Substantia nigra (tissue), 51 donors: ENCODE measurements at places on chromosomes 7 and 10.

DNA sequence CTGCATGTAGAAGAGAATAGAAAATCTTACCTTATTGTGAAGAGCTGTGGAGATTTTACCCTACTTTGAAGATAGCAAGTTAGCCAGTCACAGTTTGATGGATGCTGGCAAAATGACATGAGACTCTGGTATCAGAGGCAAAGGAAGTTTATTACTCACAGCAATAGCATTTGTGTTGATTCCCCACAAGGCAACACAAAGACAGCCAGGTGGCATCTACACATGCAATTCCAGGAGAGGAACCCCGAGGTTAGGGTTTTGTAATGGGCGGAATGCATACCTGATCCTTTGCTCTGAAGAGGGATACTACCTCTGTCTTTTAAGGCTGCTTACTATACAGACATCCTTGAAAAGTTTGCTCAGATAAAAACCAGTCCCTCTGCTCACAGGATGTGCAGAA lies 59.5 kb downstream of the AHR start:
- no peak for DNase-seq

DNA sequence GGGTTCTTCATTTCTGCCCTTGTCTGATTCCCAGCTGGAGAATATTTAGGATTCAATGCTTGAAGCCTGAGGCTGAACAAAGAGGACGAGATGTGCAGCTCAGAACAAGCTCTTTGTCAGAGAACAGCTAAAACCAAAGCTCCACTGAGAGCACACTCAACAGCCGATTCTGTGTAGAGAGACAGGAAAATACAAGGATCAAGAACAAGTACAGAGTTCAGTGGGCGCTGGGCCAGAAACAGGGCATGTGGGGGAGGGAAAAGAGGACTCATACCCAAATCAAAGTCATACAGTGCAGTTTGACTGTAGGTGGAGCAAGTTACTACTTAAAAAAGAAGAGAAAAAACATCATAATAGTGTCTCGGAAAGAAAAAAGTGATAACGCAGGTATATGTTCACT lies at the start of gene AGMO:
AGMO (minus strand) TSS at position 181 of the 400 bp plus-strand sequence.
- peak; percentile 22 for DNase-seq

DNA sequence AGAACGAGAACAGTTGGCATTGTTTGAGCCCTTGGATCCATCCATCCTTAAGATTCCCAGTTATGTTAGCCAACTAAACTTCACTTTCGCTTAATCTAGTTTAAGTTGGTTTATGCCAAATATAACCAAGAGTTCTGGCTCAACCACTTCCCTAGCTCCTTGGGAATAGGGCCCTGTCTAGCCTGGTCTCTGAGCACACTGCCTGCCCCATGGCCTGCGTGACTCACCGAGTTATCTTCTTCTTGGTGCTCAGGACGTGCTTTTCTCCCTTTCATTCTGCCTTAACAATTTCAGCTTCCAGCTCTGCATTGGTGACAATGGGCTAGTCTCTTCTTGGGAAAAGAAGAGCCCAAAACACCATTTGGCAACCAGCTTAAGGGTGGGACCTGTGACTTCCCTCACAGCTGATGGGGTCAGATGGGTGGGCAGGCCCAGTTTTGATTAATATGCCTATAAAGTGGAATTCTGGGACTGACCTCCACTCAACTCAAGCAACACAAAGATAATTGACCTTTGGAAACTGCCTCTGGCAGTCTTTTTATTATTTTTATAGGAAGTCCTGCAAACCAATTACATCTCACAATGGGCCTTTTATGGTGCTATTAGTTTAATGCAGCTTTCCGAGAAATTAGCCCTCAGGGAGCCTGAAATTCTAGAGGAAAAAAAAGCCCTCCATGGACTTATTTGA lies 126.4 kb downstream of the CFAP58 start:
- no peak for DNase-seq

GRCh38 chr10:132859084-132859855 lies 73.3 kb upstream of the NKX6-2 start:
- DNase-seq: no peak

DNA sequence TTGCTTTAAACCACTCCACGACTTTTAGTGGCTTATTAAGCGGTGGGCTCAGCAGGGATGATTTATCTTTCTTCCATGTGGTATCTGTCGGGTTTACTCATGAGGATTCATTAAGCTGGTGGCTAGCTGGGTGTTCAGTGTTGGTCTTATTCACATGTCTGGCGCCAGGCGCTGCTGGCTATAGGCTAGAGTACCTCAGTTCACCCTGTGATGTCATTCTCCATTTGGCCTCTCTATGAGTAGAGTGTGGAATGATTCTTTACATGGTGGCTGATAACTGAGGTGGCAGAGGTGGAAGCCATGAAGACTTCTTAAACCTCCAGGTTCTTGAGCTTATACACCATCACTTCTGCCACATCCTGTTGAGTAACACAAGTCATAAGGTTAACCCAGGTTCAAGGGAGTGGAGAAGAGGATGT lies 115.4 kb downstream of the MLLT10 start:
- no peak for DNase-seq

- no peak for DNase-seq
These were observed 64.7 kb upstream of the CAV2 start for GRCh38 chr7:116434820-116435341.

- no peak for DNase-seq
These were observed 7.2 kb downstream of the TNS3 start for GRCh38 chr7:47574482-47575329.
